ENCODE measurements at places on chromosomes 3 and 15. TPM values are rescaled to one million over a fixed set of nuclear protein-coding genes. Genes with fewer than 3 reads are reported as not detected.

The NR2E3 gene
- not detected for total RNA-seq

The IQCF5 gene
- total RNA-seq, result not detected

The PTH1R gene
- not detected for total RNA-seq

The CASR gene
- not detected for total RNA-seq

The ISLR2 gene
- total RNA-seq, result not detected

DNA sequence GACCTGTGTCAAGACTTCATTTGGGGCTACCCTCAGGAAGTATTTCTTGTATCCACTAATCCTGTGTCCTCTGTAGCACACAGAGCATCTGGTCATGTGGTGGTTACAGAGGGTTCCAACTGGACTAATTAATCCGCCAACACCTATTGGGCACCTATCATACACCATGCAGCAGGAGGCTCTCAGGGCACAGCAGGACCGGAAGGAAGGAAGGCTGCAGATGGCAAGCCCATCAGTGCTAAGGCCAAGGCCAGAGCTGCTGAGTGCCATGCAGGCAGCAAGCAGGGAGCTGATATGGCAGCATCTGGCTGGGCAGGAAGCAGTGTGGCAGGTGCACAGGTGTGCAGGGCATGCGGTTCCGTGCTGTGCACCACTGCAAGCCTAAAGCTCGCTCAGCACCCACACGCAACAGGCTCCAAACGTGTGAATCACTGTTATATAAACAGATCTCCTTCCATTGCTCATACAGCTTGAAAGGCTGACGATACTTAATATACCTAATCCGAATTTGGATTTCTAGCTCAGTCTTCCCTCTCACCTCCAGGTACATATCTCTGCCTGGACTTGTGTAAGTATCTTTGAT is 64.4 kb upstream of the SNRPA1 start:
- DNase-seq, result no peak
- no peaks in the 10 kb centered on the region for H3K27me3 ChIP-seq
- H3K27ac ChIP-seq, result no peak overlapping the region

DNA sequence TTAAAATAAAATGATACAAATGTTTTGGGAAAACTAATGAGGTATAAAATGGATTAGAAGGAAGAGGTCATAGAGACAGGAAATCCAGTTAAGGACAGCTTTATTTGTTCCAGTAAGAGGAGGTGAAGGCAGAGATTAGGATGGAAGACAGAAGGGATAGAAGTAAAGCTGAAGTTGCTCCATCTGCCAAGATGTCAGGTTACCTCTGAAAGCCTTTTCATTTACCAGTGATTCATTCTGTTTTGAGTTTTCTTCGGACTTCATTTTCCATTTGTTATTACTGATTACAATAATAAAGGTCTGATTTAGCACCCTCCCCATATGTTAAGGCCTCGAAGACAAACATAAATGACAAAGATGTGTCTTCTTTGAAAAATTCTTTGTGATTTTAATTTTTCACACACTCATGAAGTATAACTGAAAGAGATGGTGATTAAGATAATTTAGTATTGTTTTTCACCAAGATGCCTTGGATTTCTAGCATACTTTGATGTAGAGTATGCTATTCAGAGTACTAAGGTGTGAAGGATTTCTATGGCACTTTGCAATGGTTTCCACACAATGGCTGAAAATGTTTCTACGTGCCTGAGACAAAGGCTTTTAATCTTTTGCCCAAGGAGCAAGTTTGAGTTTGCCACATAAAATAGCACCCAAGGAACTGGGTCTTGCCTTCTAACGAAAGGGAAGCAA is 75.4 kb upstream of the PLAAT1 start:
- no peaks in the 10 kb centered on the region for H3K4me1 ChIP-seq
- H3K4me3 ChIP-seq, result no peak overlapping the region
- H3K36me3 ChIP-seq, result no peaks in the 10 kb centered on the region
- DNase-seq, result no peak
- H3K27ac ChIP-seq, result no peak overlapping the region
- no peaks in the 10 kb centered on the region for H3K27me3 ChIP-seq

DNA sequence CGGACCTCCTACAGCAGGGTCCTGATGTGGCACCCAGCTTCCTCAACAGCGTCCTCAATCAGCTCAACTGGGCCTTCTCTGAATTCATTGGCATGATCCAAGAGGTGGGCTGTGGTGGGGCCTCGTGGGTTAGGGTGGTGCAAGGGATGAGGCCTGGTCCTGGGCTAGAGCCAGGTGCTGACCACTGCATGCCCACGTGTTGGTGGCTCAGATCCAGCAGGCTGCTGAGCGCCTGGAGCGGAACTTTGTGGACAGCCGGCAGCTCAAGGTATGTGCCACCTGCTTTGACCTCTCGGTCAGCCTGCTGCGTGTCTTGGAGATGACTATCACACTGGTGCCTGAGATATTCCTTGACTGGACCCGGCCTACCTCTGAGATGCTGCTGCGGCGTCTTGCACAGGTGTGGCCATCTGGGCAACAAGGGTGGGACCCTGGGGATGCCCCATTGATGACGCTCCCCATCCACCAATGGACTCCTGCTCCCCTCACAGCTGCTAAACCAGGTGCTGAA is 3.8 kb downstream of the AMIGO3 start:
- H3K36me3 ChIP-seq, result no peaks in the 10 kb centered on the region
- H3K27ac ChIP-seq, result no peak overlapping the region
- no peak for DNase-seq
- no peaks in the 10 kb centered on the region for H3K27me3 ChIP-seq
- H3K4me1 ChIP-seq, result peaks cover 22% of the 10 kb centered on the region

DNA sequence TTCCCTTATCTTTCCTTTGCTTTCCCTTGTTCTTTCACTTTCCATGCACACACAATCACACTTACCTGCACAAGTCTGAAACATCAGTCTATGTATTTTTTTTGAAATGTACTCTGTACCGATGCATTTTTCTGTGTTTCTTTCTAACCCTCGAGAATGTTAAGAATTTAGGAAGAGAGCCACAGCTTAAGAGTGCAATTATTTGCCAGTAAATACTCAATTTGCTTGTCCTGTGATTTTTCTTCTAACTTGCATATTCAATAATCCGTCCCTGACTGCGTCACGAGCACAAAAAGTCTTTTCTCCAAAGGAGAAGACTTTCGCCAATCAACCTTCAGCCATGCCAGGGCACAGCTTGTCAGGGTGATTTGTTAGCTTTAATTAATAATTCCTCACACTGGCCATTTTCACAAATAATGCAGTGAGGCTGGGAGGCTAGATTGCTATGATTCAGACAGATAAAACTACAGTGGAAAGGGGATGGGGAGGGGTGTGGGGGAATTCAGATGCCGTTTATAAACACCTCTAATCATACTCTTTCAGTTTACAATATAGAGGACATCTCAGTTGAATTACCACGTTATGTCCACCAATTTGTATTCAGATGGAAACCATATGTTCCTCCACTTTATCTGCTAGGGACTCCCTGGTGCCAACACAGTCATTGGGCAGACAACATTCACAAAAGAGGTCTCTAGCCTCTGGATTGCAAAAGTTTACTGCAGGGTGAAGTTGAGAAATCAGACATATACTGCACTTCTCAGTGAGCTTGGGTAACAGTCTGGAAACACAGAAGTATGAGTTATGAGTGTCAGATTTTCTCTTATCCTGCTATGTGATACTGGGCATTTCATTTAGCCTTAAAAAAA is 388.0 kb downstream of the ZBTB20 start:
- no peaks in the 10 kb centered on the region for H3K27me3 ChIP-seq
- H3K27ac ChIP-seq, result no peak overlapping the region
- no peak for DNase-seq
- no peak overlapping the region for H3K4me3 ChIP-seq
- H3K4me1 ChIP-seq, result no peaks in the 10 kb centered on the region

GRCh38 chr15:91065505-91065904 is 34.6 kb upstream of the SV2B start:
- H3K27ac ChIP-seq, result no peak overlapping the region
- peaks cover 4% of the 10 kb centered on the region for H3K27me3 ChIP-seq

GRCh38 chr3:21405671-21406667 is 345.0 kb downstream of the ZNF385D start:
- no peaks in the 10 kb centered on the region for H3K4me1 ChIP-seq
- DNase-seq, result no peak
- H3K4me3 ChIP-seq, result no peak overlapping the region
- H3K27me3 ChIP-seq, result no peaks in the 10 kb centered on the region
- H3K36me3 ChIP-seq, result no peaks in the 10 kb centered on the region

GRCh38 chr15:59199626-59200465 is 6.8 kb upstream of the LDHAL6B start:
- H3K36me3 ChIP-seq, result no peaks in the 10 kb centered on the region
- DNase-seq, result no peak
- H3K4me3 ChIP-seq, result no peak overlapping the region
- H3K27me3 ChIP-seq, result no peaks in the 10 kb centered on the region
- H3K27ac ChIP-seq, result no peak overlapping the region
- no peaks in the 10 kb centered on the region for H3K4me1 ChIP-seq

- no peak overlapping the region for H3K27ac ChIP-seq
- no peak for DNase-seq
- H3K4me3 ChIP-seq, result no peak overlapping the region
- H3K36me3 ChIP-seq, result no peaks in the 10 kb centered on the region
- peaks cover 5% of the 10 kb centered on the region for H3K4me1 ChIP-seq
Observed at GRCh38 chr3:29168081-29168480, 112.8 kb upstream of the RBMS3 start.

DNA sequence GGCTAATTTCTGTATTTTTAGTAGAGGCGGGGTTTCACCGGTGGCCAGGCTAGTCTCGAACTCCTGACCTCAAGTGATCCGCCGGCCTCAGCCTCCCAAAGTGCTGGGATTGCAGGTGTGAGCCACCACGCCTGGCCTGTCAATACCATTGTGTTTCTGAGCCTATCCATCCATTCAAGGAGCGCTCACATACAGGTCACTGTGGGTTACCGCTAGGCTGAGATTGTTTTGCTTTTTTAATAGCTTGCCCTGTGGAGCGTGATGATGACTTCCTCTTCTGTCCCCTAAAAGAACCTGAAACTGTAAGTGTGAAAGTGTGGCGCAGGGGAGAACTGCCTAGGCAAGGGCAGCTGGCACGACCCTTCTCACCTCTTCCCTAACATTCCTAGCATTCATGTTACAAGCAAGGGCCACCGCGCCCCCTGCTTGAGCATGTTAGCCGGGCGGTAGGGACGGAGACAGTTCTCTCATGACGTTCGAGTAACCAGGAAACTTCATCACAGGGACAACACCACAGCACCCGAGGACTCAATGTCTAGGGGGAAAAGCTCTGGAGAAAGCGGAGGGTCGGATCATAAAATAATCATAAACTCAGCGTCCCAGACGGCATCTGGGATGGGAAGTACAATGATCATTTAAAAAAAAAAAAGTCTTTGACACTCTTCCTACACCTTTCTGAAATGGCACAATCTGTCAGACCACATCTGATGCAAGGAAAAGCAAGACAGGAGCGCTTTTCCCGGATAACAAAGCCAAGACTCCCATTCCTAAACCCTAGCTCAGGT is 790 bp downstream of the LAMP3 start:
- DNase-seq, result peak; percentile 16
- H3K27ac ChIP-seq, result no peak overlapping the region
- H3K27me3 ChIP-seq, result no peaks in the 10 kb centered on the region
- H3K4me3 ChIP-seq, result peak overlapping the region; percentile 89

Data from CD4-positive, CD25-positive, alpha-beta regulatory T cell (primary cell).